Breast epithelium (tissue), 4 donors: ENCODE measurements at places on chromosomes 5 and 9.

DNA sequence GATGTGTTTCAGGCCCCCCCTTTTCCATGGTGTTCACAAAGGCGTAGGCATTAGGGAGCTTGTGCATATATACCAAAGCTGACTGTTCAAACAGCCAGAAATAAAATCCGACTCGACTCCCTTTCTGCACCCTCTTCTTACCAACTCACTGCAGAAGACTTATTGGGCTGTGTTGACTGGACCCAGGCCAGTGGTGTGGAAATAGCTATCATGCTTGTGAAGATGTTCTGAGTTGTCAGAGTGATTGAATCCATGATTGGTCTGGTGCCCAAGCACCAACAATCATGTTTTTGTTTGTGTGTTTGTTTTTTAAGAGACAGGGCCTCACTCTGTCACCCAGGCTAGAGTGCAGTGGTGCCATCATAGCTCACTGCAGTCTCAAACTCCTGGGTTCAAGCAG lies 21.6 kb downstream of the TJP2 start:
- H3K36me3 ChIP-seq, result no peaks in the 10 kb centered on the region
- no peak for DNase-seq
- H3K4me1 ChIP-seq, result no peaks in the 10 kb centered on the region
- no peak overlapping the region for H3K27ac ChIP-seq
- H3K4me3 ChIP-seq, result no peak overlapping the region

DNA sequence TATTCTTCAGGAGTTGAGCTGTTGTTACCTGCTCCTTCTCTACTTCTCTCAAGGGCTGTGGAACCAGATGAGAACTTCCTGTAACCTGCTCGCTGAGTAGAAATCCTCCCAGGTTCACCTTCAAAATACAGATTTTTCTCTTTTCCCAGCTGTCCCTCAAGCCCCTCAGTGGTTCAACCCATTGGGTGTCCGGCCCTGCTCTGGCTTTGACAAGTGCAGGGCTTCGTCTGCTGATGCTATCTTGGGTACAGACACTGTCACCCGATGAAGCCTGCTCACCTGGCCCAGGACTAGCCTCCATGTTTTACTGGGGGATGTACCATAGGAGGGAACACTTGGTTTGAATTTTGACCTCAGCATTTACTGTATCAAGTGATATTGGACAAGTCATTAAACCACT lies 490.4 kb downstream of the IRX1 start:
- H3K27ac ChIP-seq, result no peak overlapping the region
- H3K36me3 ChIP-seq, result no peaks in the 10 kb centered on the region
- no peaks in the 10 kb centered on the region for H3K27me3 ChIP-seq
- no peak for DNase-seq

DNA sequence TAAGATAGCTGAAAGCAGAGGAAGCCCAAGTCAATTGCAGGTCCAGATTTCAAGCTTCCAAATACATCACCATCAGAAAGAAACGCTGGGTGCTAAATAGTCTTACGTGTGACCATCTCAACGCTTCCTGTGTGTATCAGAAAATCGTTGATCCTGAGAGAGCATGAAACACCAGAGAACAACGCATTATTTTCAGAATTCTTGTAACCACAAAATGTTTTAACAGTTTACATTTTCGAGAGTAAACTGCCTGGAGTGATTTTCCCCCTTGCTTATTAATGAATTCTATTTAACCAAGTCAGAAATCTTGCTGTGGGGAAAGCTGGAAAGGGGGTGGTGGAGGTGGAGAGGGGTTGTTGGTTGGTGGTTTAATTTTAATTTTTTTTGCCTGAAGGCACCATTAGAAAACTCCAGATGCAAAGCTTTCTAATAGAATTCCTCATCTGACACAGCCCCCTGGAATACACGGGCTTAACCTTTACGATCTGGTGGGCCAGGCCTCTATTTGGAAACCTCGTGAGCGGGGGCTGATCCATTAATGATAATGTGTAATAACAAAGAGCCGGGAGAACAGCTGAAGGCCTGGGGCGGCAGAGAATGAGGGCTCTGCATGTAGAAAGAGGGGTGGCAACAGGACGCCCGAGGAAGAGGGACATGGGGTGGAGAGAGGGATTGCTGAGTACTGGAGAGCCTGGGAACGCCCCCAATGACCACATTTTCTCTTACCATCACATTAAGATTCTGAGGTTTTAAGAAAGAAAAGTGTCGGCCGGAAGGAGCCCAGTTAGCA lies 124.5 kb upstream of the NFIB start:
- no peak overlapping the region for H3K4me3 ChIP-seq
- no peaks in the 10 kb centered on the region for H3K4me1 ChIP-seq
- DNase-seq, result no peak

DNA sequence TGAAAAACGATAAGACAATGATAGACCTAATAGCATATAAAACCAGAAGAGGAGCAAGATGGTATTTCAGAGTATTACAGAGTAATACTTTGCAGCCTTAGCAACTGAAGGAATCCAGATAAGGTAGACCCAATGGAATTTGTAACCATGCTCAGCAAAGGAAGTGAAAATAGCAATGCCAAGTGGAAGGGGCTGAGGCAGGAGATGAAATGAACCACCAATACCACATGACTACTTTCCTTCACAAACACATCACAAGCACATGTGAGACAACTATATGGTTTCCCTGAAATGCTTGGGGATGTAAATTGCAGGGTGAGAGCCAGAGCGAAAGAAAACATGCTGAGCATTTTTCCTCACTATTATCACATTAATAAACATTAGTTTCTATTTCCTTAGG lies 79.8 kb upstream of the MELK start:
- H3K27ac ChIP-seq, result no peak overlapping the region
- H3K4me3 ChIP-seq, result no peak overlapping the region
- no peaks in the 10 kb centered on the region for H3K27me3 ChIP-seq
- DNase-seq, result no peak

DNA sequence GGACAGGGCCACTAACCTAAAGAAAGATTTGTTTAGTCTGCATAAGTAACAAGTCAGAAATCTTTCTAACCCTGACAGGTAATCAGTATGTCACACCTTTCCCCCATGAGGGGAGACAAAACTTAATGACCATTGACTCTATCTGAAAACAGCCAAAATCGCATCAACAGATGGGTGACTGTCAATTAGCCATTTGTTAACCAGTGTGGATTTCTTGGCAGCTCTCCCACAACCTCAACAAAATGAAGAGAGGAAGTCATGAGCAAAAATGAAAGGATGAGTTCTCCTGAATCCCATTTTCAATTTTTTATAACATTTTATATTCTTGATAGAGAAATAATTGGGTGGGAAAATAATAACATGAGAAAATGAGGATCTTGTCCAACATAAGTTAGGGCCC lies 84.6 kb upstream of the SNX2 start:
- H3K4me1 ChIP-seq, result no peaks in the 10 kb centered on the region
- H3K36me3 ChIP-seq, result no peaks in the 10 kb centered on the region
- no peak overlapping the region for H3K27ac ChIP-seq
- no peaks in the 10 kb centered on the region for H3K27me3 ChIP-seq

GRCh38 chr5:111961862-111962261 lies 204.9 kb upstream of the NREP start:
- H3K27me3 ChIP-seq, result no peaks in the 10 kb centered on the region
- no peak for DNase-seq
- H3K4me1 ChIP-seq, result no peaks in the 10 kb centered on the region
- no peaks in the 10 kb centered on the region for H3K36me3 ChIP-seq
- no peak overlapping the region for H3K27ac ChIP-seq
- H3K4me3 ChIP-seq, result no peak overlapping the region

DNA sequence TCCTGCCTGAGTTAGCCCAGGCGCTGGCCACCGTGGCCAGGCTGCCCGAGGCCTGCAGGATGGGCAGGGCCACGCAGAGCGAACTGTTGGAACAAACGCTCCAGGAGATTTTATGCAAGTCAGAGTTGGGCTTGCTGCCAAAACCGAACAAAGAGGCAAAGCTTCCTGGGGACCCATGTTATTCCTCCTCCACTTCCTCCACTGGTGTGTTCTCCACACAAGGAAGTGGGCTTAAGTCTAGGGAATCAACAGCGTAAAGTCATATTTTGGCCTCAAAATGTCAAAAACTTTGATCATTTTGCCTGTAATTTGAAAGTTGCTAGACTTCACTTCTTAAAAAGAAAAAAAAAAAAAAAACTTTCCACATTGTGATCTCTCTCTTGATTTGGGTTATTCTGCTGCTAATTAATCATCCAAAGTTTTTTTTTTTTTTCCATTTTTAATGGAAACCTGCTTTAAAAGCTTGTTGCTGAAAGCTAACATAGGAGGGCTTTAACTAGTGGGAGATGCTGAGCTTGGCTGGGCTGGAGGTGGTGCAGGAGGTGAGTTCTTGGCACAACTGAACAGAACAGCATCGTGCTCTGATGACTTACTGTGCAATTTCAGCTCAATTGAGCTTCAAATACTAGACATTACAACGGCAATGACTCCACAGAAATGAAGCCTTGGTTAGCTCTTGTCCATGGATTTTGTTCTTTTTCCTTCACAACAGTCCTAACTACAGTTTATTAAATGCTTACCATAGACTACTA lies 73.0 kb downstream of the PTPDC1 start:
- peaks cover 14% of the 10 kb centered on the region for H3K4me1 ChIP-seq
- no peaks in the 10 kb centered on the region for H3K27me3 ChIP-seq
- H3K4me3 ChIP-seq, result no peak overlapping the region

- no peak overlapping the region for H3K27ac ChIP-seq
- DNase-seq, result no peak
- H3K4me1 ChIP-seq, result no peaks in the 10 kb centered on the region
- H3K27me3 ChIP-seq, result peaks cover 5% of the 10 kb centered on the region
- no peak overlapping the region for H3K4me3 ChIP-seq
Observed at GRCh38 chr5:77645158-77645994, 6.9 kb upstream of the OTP start.

DNA sequence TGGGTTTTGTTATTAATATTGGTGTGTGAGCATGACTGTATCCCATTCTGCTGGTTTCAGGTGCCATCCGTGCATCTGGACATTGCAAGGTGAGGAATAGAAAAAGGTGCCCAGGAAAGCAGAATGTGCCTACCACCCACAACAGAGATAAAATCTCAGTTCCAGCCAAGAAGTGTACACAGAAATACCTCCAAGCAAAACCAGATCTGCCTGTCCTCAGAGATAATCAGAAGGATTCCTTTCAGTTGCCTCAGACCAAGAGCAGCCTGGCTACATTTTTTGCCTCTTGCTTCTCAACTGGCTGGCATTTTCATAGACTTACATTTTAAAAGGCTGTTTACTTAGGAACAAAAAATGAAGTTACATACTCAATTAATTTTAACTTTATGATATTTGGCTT lies 12.1 kb upstream of the ABLIM3 start:
- H3K27ac ChIP-seq, result peak overlapping the region; percentile 29
- H3K36me3 ChIP-seq, result no peaks in the 10 kb centered on the region
- no peak overlapping the region for H3K4me3 ChIP-seq
- H3K4me1 ChIP-seq, result no peaks in the 10 kb centered on the region
- no peaks in the 10 kb centered on the region for H3K27me3 ChIP-seq
- DNase-seq, result no peak

- no peaks in the 10 kb centered on the region for H3K4me1 ChIP-seq
- no peaks in the 10 kb centered on the region for H3K27me3 ChIP-seq
- H3K27ac ChIP-seq, result no peak overlapping the region
- no peak overlapping the region for H3K4me3 ChIP-seq
- no peaks in the 10 kb centered on the region for H3K36me3 ChIP-seq
Observed at GRCh38 chr5:29054282-29054681, 2015.9 kb upstream of the CDH9 start.

GRCh38 chr5:172544371-172545095 lies 90.2 kb upstream of the SH3PXD2B start:
- no peaks in the 10 kb centered on the region for H3K27me3 ChIP-seq
- H3K36me3 ChIP-seq, result no peaks in the 10 kb centered on the region
- no peak overlapping the region for H3K27ac ChIP-seq
- DNase-seq, result no peak
- H3K4me3 ChIP-seq, result no peak overlapping the region

- no peak for DNase-seq
- no peaks in the 10 kb centered on the region for H3K4me1 ChIP-seq
- no peaks in the 10 kb centered on the region for H3K27me3 ChIP-seq
- no peaks in the 10 kb centered on the region for H3K36me3 ChIP-seq
- H3K4me3 ChIP-seq, result no peak overlapping the region
Observed at GRCh38 chr5:128052780-128053179, 30.8 kb upstream of the SLC12A2 start.

- no peaks in the 10 kb centered on the region for H3K36me3 ChIP-seq
- DNase-seq, result no peak
- H3K4me3 ChIP-seq, result no peak overlapping the region
- no peaks in the 10 kb centered on the region for H3K4me1 ChIP-seq
- no peak overlapping the region for H3K27ac ChIP-seq
Observed at GRCh38 chr9:3150074-3150473, 306.2 kb upstream of the PUM3 start.

DNA sequence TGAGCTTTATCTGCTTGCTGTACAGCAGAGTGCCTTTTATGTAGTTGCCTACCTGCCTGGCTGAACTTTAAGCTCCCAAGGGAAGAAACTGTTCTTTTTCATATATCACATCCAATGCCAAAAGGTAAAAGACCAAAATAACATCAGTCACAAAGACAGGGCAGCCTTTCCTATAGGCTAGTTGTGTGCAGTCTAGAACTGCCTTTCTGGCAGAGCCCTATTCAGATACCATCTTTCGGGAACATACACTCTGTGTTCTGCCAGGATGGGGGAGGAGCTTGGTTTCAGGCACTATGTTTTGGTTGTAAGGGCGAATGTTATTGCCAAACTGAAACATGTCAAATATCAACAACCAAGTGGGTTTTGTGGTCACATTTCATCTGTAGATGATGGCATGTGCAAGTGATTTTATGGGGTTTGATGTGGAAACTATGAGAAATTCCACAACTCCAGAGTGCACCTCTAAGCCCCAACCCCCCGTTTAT lies 314.5 kb downstream of the ADGRV1 start:
- H3K36me3 ChIP-seq, result no peaks in the 10 kb centered on the region
- H3K27me3 ChIP-seq, result no peaks in the 10 kb centered on the region
- no peak overlapping the region for H3K4me3 ChIP-seq
- H3K27ac ChIP-seq, result no peak overlapping the region

DNA sequence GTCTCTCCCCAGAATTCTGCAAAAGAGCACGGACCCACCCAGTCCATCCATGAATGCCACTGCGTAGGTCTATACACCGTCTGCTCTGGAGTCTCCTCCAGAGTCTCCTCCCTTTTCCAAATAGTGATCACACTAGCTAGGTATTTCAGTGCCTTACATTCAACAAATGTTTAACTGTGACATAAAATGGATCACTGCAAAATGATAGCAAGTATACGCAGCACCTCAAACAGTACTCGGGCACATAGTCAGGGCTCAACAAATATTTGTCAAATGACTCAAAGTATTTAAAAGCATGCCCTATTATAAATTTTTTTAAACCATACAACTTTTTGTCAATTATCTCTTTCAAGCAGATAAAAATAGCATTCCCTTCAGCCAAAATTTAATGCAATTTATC lies 60.5 kb downstream of the TLE1 start:
- H3K4me1 ChIP-seq, result no peaks in the 10 kb centered on the region
- H3K4me3 ChIP-seq, result no peak overlapping the region
- no peak overlapping the region for H3K27ac ChIP-seq
- no peaks in the 10 kb centered on the region for H3K36me3 ChIP-seq
- no peak for DNase-seq
